ENCODE measurements at places on chromosomes 13 and 19.

DNA sequence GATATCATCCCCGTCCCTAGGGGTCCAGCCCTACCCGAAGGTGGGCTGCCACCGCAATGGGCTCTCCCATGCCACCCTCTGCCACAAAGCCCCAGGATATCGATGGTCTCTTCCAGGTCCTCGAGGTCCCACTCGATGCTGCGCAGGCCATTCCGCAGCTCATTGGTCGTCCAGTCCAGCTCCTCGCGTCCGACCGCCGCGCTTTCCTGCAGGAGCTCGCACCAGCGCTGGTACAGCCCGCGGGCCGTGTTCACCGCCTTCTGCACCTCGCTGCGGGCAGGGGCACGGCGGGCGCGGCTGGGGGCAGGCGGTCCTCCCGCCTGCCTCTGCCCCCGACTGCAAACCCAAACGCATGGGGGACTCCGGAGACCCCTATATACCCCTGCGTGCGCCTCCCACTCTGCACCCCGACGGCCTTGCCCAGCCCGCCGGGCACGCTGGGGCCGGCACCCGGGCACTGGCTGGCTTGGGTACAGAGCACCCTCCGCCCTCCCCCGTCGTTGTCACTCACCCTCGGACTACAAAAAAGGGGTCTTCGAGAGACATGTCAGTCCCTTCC lies 468 bp downstream of the STX10 start:
- DNase-seq: no peak

DNA sequence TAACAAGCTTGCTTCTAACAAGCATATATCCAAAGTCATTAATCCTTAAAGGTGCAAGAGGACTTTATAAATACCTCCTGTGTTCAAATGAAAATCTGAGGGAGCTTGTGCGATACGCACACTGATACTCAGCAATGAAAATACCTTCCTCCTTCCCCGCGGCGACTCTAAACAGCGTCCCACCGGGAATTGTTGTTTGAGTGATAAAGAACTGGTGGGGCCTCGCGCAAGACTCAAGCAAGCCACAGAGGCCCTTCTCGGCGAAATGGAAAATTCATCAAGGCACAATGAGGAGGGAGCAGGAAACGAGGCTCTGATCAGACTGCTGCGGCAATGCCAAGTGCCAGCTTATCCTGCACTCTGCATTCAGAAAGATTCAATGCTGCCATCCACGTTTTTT lies 126.7 kb downstream of the ABCC4 start:
- no peak for DNase-seq

DNA sequence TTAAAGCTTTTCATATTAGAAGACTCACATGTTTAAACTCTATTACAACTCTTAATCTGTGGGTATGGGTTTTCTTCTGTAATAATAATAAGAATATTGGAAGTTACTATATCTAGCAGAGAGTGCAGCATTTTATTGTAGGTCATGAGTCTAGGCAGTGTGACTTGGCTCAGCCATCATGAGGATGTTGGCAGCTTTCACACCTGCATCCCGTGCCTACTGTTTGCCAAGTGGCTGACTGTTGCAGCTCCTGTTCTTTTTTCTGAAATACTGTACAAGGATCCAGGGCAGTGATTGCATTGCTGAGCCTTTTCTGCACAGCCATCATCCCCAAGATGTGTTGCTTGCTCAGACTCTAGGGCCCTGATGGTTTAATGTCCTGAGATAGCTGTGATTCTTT lies 47.4 kb downstream of the MTUS2 start:
- no peak for DNase-seq

DNA sequence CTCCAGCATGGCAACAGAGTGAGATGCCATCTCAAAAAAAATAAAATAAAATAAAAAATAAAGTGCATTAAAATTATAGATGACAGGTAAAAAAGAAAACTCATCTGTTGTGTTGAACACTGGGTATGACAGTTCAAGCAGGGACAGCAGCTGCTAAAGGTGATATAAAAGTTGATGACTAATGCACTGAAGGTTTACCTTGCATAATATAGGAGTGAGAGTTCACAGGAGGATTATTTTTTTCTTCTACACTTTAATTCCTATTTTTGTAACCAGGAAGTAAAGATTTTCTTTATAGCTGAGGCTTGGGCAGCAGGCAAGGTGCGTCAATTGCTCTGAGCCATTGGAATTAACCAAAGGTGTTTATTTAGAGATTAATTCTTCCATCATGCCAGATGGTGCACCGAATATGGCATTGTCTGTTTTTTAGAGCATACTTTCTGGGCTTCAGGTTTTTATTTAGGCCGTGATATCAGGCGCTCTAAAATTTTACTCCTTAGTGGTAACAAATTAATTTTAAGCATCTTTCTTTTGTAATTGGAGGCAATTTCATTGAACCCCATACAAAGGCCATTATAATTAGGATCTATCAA lies 337.0 kb upstream of the SLC10A2 start:
- DNase-seq: no peak

DNA sequence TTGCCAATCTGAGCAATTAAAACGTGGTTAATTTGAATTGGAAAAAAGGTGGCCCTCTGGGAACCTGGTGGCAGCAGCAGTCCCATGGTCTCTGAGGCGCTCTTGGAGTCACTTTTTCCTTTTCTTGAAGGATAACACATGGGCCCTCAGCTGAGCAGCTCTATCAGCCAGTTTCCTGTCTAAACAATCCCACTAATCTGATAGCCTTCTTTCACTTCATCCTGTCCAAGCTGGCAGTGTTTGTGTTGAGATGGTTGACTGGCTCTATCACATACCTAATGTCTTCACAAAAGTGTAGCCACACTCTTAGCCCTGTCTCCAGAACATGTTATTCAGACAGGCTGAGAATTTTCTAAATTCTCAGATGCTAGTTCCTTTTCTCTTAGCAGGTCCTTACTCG lies 10.7 kb downstream of the MZT1 start:
- DNase-seq: no peak

DNA sequence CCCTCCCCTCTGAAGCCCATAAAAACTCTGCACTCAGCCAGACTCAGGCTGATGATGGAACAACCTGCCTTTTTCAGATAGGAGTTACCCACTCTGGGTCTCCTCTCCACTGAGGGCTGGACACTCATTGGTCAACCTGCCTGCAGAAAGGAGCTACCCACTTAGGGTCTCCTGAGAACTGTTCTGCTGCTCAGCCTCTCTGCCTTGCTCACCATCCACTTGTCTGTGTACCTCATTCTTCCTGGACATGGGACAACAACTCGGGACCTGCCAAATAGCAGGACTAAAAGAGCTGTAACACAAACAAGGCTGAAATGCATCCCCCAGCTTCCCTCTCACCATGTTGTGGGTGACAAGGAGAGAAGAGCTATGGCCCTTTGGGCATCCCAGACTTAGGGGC lies 18.4 kb upstream of the RCBTB2 start:
- DNase-seq: no peak

All from CD8-positive, alpha-beta memory T cell (primary cell).